ENCODE measurements at places on chromosomes 1 and 21.

- DNase-seq = no peak
Observed at GRCh38 chr1:116460261-116460660, 87.2 kb downstream of the ATP1A1 start.

- no peak for DNase-seq
Observed at GRCh38 chr1:7468248-7468647, 302.8 kb upstream of the VAMP3 start.

DNA sequence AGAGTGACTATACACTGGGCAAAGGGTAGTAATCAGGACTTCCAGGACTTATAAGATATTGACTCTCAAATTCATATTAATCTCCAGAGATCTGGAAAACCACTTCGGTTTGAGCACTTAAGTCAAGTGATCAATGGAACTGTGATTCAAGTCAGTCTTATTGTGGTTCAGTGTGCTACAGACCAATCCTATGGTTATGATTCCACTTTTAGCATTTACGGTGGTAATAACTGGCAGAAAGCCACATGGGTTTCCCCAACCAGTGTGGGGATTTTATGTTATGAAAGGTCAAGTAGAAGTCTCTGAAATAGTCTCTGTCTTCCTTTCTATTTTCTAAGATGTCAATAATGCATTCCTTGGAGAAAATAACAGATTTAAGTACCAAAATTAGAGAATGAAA, 151.3 kb upstream of the NEGR1 start:
- no peak for DNase-seq

DNA sequence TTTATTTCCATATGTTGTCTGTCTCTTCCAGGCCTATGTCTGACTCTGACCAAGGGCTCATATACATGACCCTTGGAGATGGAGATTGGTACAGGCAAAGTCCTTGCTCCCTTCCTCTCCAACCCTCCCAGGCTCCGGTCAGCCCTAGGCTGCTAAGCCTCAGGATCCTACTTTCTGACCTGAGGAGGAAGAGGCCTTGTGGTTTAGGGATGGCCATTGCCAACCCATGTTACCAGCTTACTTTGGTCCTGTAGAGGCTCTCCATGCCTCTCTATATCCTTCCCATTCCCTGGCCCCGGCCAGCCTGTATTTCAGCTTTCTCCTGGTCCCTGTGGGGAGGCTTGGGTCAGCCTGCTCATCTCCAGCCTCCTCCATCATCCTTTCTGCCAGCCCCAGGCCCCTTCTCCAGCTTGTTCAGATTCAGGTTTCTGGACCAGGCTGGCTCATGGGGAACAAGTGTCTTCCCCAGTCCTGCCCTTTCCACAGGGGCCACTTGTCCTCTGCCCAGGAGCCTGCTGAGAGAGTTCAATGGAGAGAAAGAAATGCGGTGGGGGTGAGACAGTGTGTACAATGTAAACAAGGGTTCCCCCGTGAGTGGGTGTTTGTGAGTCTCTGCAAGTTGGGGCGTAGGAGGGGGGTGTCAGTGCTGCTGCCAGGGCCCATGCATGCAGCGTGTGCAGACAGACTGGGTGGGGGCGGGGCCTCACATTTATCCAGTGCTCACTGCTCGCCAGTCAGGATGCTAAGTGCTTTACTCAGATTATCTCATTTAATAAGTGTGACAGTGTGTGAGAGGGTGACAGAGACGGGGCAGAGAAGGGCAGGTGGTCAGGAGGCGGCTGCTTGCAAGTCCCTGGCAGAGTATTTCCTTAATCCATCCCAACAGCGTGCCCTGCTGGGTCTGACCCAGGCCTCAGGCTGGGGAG, 31.3 kb upstream of the FOXO6 start:
- no peak for DNase-seq

GRCh38 chr1:209585197-209585596, 1.7 kb downstream of the CAMK1G start:
- no peak for DNase-seq

DNA sequence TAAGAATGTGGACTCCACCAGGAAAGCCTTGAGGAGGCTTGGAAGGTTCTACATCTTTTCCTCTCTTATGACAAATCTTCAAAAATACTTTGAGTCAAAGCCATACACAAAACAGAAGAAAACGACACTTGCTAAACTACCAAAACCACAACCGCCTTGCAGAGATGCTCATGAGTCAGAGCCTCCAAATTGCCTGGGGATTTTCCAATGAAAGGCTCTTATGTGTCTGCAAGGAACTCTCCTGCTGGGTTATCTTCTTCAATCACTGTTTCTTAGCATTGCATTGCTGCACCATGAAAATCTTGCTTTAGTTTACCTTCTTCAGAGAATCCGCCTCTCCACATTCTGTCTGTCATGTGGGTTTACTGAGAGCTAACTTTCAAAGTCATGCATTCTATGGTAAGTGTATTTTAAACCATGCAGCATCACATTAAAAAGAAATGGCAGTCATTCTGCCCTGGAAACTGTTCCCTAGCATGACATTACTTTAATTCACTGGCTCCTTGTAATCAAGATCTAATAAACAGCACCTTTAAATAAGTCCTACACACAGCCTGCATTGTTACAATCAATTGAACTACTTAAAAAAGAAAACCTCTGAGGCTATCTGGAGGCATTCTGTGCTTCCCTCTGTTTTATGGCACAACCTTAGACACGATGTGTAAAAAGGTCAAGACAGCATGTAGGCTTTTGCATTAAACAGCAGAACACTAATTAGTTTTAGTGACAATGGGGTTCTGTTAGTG, 210.0 kb upstream of the FOXD3 start:
- DNase-seq = no peak

DNA sequence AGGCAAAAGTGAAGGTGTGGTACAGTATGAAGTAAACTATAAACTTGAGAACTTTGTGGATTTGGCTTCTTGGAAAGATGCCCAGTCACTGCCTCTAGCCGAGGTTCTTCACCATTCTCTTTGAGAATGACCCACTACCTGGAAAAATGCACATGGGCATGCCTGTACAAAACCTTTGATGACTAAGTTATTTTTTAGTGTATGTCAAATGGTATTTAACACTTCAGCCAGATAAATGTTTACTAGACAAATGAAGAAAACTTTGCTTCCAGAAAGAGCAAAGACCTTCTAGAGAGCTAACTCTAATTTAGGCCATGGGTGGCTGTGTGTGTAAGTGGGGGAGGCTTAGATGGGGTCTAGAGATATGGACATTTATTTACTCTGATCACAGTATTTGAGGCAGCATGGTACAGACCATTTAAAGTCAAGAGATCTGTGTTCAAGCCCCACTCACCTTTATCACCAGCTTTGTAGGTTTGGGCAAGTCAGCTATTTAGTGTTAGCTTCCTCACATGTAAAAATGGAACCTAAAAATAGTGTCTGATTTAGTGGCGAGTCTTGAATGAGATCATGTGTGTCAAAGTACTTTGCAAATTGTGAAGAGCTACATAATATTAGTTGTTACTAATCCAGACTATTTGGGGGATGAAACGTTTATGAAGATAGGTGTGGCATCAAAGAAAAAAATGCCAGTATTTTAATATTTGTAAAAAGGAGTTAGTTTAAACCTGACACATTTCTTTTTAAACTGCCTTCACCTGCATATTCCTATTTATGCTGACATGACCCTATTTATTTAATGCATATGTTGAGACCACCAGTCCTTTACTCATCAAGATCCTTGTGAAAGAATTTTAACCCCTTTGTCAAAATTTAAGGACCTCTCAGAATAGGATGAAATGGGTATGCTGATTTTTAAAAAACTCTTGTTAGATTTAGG, 20.2 kb downstream of the NFYC start:
- DNase-seq = no peak

DNA sequence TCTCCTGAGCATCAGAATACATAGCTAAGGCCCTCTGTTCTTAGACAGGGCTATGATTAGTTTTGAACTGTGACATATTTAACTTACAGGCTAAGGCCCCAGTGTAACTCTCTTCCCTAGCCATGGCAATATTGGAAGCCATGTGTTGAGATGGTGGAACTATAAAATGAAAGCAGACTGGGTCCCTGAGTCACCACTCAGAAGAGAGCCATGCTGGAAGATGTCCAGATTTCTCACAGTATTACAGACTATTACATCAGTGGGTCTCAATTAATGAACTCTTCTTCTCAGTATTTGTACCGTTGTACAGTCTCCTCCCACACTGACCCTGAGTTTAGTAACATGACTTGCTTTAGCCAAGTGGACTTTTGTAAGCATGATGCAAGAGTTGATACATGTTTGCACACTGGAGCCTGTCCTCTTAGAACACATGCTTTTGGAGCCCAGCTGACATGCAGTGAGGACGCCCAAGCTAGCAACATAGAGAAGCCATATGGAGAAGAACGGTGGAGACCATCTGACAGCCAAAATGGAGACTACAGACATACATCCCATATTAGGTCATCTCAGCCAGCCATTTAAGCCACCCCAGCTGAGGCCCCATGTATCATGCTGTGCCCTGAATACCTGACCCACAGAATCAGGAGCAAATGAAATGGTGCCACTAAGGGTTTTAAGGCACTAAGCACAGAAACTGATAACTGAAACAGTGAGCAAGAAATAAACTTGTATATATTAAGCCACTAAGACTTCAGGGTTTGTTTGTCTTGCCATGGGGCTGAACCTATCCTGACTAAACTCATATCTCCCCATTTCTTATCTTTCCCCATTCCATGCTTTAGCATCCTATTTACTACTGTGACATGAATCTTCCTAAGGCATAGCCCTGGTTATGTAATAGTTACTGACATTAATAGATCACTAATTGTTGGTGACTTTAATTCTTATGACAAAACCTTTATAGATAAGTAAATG, 24.4 kb downstream of the TBX15 start:
- no peak for DNase-seq

- no peak for DNase-seq
Observed at GRCh38 chr1:184096005-184096404, 44.5 kb downstream of the TSEN15 start.

DNA sequence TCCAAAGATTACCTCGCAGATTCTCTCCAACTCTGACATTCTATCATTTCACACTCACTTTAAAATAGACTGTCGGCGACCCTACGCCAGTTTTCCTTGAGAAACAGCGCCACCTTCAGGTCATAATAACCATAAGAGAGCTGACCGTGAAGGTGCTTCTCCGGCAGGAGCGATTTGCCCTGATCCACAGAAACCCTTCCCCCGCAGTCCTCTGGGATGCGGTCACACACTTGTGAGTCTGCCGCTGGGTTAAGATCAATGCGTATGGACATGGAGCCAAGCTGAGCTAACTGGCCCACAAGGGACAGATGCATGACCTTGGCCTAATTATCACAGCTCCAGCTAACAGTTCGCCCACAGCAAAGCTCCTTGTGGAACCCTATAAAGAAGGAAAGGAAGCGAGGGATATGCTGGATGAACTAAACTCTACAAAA, 32.8 kb upstream of the IFNAR2 start:
- no peak for DNase-seq

DNA sequence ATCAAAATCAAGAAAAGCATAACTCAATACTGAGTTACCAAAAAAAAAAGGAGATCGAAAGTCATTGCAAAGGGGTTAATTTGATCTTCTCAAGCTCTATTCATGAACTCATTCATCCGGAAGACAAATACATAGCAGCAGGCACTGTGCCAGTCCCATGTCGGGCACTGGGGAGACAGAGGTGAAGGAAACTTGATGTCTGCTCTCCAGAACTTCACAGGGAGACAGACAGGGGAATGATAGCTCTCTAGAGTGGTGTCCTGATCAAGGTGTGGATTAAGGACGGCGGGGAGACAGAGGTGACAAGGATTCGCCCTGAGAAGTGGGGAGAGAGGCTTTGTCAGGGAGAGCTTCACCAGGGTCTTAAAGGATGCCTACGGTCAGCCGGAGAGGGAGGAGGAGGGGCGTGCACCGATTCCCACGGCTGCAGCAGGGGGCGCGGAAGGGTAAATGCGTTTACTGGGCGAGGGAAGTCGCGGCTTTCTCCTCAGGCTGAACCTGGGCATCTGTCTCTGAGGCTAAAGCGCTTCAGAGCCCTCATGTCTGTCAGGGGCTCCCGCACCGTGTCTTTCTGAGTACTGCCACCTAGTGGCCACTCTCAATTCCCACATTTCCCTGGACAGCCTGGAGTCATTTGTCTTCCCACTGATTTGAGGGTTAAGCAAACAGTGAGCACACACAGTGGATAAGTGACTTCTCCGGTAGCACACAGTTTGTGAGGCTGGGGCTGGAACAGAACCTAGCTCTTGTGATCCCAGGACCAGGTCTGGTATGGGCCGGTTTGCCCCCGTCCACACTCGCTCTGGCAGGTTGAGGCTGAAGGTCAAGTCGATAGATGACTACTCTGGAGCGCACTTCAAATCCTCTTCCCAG, 152.8 kb downstream of the TENT5C start:
- DNase-seq = peak; percentile 43

- no peak for DNase-seq
Observed at GRCh38 chr1:232018231-232019025, 391.8 kb downstream of the DISC1 start.

- DNase-seq = no peak
Observed at GRCh38 chr1:36076979-36077573, 6.8 kb upstream of the TEKT2 start.

DNA sequence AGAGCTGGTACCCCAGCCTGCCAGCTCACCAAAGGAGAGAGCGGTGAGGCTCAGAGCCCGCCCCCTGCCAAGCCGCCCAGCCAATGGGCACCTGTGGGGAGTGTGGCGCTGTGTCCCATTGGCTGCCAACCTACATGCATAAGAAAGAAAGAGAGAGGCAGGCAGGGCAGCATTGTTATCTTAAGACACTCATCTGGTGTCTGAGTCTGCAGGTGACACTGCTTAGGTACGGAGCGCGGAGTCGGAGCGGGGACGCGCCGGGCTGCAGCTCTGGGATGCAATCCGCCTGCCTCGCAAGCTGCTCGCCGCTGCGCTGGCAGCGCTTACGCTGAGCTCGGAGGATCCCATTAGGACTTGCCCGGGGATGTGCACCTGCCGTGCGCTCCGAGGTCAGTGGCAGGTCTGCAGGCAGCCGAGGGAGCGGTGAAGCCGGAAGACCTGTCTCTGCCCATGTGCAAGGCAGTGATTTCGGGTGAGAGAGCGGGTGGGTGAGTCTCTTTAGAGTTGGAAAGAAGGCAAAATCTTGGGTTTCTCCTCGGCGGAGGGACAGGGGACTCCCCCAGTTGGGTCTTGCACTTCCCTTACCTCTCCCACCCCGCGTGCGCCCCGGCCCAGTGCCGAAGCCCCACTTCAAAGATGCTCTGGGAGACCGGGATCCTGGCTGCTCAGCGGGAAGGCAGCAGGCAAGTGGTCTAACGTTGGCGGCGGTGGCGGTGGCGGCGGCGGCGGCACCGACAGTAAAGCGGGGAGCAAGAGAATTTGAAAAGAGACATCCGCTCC, at the start of gene BRINP2:
Gene BRINP2, plus strand, starts transcription at position 203 of the 780 bp plus-strand sequence. CDS start 58,919 bp downstream, outside the sequence.
- DNase-seq = no peak

GRCh38 chr1:78370356-78370755, 120.4 kb upstream of the PTGFR start:
- DNase-seq = no peak

GRCh38 chr1:214588963-214589597, 13.9 kb upstream of the CENPF start:
- DNase-seq = no peak

DNA sequence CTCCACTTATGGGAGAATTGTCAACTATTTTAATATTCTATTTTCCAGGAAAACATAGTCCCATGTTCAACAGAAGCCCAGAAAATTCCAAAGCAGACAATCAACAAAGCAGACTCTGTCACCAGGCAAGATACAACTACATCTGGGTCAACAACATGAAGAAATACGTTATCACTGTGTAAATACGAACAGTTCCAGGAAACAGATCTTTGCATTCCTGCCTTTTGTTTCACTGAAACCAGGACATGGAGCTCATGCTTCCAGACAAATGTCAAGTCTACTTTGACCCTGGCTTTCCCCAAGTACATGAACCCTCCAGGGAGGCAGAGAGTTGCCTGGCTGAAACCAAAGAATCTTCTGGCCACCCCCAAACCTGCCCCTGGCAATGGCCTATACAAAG, 106.7 kb downstream of the SETD4 start:
- DNase-seq = no peak
